ENCODE measurements at places on chromosomes 5 and 9.

GRCh38 chr5:135905144-135905543 is 9.5 kb upstream of the IL9 start:
- no peak for DNase-seq

DNA sequence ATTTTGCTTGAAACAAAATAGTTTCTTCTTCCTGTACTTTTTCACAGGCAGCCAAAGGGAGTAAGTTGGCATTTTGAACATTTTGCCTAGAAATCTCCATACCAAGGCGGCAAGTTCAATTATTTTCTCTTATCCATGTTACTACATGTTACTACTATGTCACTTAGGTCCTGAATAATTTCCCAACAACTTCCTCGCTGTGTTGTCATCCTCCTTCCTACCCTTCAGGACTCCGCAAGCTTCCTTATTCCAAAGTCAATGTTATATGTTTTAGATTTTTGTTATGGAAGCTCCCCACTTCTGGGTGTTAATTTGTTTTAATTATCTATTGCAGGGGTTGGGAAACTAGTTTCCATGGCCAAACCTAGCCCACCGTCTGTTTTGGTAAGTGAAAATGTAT is 9.9 kb upstream of the B4GALT1 start:
- no peak for DNase-seq

- no peak for DNase-seq
Measured at GRCh38 chr9:69207503-69207902, 33.4 kb downstream of the TJP2 start.

DNA sequence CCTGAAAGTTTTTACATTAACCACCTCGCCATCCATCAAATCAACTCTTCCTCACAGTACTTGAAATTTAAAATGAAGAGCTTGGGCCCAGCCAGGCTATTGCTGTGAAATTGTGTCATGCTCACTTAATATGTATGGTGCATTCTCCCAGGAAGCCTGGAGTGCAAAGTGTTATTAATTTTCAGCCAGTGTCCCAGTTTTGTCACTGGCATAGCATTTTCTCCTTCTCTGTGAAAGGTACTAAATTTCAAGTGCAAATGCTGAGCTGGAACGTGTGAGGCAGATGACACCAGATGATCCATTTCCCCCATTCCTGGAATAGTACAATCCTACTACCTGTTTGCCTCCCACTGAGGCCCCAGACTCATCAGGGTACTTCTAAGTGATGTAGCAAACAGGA is 397.6 kb upstream of the ACTBL2 start:
- no peak for DNase-seq

DNA sequence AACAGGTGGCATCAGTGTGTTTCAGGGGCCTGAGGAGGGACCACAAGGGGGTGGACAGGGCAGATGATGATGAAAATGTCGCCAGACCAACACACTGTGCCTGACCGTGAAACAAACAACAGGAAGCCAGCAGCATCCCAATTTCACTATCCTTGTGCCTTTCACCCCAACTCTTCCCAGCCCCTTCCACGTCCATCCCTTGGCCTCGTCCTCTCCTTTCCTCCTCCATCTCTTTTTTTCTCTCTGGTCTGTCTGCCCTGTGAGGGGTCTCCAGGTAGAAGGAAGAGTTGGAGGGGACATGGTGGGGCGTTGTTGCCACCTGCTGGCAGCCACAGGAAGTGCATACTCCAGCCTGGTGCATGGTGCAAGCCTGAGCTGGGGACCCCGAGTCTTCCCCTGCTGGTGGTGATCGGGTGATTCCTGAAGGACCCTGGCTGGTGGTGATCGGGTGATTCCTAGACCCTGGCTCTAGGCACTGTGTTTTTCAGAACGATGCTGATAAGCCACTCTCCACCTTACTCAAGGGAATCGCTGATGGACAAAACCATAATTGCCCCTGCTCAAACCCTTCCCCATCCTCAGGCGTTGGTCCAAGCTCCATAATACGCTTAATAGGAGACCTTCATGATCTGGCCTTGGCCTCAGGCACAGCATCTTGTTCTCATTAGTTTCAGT is 21.7 kb upstream of the NSD1 start:
- DNase-seq: peak; percentile 63

DNA sequence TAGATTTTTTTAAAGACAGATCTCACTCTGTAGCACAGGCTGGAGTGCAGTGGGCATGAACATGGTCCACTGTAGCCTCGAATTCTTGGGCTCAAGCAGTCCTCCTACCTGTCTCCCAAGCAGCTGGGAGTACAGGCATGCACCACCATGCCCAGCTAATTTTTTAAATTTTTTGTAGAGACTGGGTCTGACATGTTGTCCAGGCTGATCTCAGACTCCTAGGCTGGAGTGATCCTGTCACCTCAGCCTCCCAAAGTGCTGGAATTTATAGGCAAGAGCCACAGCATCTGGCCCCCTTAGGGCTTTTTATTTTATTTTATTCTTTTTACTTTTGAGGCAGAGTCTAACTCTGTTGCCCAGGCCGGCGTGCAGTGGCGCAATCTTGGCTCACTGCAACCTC is 56.4 kb downstream of the NSD1 start:
- DNase-seq: no peak

DNA sequence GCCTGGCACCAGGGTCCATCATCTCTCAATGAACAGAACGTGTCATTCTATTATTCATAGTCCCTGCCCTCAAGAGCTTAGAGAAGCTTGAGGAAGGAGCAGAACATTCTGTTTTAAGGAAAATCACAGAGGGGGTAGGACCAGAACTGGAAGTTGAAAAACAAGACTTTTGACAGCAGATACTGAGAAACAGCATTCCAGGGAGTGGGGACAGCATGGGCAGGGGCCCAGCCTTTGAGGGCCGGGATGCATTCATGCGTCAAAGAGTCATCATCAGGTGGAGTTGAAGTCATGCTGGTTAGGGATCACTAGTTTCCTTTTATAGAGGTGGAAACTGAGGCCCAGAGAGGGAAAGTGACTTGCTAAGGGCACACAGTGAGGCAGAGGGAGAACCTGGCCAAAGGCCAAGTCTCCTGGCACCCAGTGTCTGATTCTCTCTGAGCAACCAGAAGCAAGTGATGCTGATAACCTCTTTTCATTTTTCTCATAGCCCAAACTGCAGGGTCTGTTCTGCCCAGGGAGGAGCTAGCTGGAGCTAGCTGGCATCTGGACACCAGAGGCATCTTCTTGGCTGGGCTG is 41.5 kb upstream of the STXBP1 start:
- no peak for DNase-seq

GRCh38 chr5:56608217-56608925 is 207.0 kb upstream of the MAP3K1 start:
- DNase-seq: no peak

DNA sequence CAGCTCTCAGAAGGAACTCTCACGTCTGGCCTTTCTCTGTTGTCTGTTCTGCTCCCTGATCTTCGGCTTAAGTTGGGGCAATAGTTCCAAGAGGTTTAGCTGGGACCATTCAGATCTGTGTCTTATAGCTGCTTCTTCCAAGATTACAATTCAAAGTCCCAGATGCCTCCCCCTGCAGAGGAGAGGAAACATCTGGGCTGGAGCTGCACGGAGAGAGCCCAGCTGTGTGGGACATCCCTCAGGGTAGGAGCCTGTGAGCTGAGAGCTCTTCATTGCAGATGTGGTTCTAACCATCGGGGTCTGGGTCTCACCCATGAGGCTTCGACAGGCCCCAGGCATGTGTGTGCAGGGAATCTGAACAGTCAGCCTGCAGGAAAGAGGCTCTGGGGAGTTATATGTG is 9.0 kb upstream of the PHF19 start:
- DNase-seq: no peak

DNA sequence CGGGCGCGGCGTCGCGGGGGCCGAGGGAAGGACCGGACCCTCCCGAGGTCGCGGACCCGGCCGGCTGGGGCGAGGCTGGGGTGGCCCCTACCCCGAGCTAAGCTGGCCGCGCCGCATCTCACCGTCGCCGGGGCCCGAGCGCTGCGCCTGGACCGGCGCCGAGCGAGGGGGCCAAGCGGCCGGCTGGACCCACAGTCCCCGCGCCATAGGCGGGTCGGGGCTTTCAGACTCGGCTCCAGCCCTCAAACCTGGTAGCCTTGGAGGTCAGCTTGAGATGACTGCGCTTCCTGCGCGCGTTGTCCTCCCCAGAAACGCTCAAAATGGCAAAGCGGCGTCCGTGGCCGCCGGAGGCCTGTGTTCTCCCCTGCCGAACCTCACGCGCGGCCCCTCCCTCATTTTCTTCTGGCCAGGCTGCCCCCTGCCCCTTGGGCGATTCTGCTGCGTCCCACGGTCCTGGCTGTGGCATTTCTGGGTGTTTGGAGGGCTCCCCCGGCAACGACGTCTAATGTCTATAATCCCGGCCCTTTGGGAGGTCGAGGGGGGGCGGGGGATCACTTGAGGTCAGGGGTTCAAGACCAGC is 8.7 kb upstream of the GRIN1 start:
- no peak for DNase-seq

- no peak for DNase-seq
Measured at GRCh38 chr5:103908336-103909080, 345.9 kb upstream of the NUDT12 start.

DNA sequence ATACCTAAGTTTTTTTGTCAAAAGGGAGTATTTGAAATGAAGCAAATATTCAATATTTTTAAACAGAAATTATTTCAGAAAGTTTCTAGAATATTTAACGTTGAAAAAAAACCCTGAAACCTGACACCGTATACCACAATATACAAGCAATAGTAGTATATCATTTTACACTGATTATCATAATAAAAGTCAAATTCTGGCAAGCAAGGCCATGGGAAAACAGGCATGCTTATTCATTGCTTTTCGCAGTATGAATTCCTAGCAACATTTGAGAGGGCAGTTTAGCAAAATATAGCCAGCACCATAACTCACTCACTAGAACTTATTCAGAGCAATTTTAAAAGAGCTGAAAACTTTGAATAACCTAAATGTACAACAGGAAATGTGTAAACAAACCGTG is 46.1 kb downstream of the ERAP1 start:
- DNase-seq: no peak

DNA sequence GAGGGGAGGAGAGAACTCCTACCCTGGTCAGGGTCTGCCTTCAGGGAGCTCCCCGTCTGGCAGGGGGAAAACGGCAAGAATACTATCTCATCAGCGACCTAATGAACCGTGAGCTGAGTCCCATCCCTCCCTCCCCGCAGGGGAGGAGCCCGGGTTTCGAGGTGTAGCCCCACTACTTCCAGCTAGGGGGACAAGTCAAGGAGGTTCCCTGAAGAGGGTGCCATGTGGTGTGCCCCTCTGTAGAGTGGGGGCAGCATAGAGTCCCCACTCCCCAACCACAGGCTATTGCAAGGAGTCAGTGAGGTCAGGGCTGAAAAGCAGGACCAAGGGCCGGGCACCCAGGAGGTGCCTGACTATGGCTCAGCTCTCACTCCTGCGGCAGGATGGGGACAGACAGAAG is 50.9 kb upstream of the RXRA start:
- no peak for DNase-seq

- no peak for DNase-seq
Measured at GRCh38 chr9:73141282-73141681, 10.4 kb upstream of the ANXA1 start.

DNA sequence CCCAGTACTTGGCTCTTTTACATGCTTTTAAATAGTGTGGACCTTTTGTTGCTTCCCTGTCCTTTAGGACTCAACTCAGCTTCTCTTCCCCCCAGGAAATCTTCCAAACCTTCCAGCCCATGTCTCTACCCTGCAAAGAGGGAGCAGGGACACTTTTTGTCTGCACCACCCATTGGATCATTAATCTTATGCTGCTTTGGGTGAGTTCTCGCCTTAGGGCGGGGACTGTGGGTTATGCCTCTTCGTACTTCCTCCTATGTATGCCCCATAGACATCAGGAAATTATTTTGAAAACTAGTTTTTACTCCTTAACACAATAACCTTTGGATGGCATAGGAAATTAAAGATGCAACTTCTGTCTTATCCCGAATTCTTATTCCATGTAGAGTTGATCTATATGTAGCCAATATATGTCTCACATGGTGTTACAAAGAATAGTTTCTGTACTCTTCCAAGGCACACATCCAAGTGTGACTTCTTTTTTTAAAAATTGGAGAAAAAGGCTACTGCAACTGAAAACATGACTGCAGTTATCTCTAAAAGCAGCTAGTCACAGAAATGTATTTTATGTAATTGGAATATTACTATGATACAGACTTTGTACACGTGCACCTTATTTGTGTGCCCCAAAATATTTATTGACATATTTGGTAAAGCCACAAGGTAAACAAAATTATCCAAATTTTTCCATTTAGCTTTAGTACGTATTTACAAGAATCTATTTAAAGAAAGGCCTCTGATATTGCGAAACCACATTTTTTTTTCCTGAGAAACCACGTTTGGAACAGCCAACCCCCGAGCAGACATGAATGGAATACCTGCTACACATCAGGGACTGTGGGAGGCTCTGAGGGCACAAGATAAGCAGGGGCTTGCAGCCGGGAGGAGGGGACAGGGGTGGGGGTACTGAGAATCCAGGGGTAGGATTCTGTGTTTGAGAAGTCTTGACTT is 133.6 kb downstream of the WDR41 start:
- DNase-seq: no peak

- no peak for DNase-seq
Measured at GRCh38 chr9:91789941-91790340, 160.1 kb downstream of the ROR2 start.

DNA sequence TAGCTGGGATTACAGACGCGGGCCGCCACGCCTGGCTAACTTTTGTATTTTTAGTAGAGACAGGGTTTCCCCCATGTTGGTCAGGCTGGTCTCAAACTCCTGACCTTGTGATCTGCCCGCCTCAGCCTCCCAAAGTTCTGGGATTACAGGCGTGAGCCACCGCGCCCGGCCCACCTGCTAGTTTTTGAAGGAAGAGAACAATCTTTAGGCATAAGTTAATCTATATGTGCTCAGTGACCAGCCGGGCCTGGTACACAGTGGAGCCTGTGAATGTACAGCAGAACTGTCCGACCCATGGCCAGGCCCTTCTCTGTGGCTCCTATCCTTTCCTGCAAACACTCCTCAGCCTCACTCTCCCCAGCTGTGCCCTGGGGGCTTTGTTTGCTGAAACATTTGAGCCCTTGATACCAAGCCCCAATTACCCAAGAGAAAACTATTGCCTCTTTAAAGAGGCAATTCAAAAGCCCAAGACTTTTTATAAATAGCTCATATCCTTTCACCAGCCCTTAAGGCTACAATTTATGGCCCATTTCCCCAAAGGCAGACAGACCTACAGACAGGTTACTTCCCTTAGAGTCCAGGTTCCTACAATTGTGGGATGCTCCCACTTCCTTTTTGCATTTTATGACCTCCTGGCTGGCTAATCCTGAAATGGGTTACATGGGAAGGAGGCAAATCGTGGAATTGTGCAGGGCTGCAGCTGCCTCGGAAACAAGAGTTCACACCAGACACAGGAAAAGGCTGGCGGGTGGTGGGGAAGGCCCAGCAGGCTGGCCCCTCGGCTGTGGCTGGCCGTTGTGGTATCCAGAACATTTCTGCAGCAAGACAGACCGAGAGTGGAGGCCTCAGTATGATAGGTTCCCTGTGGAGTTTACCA is 37.5 kb downstream of the SPRY4 start:
- no peak for DNase-seq

GRCh38 chr5:1875843-1876659 is 6.7 kb downstream of the IRX4 start:
- no peak for DNase-seq

DNA sequence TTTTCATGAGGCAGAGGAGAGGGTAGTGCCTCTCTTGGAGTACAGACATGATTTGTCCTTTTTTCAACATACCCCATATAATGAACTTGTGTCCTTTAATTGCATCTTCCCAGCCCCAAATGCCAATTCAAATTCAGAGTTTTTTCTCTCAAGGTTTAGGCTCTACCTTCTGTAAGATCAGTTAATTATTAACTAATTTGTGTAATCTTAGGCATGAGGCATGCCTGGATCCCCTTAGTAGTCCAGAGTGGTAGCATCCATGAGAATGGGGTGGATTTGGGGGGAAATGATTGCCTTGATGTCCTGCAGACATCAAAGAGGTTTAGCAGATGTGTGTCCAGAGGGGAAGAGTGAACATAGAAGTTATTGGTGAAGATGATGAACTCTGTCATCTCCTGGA is 533.3 kb downstream of the LRRC70 start:
- no peak for DNase-seq

All from CD4-positive, alpha-beta T cell treated with Interleukin-17A for 1 hour (primary cell).